Endothelial cell of umbilical vein (primary cell): ENCODE measurements at places on chromosomes 16 and 17. TPM values are rescaled to one million over a fixed set of nuclear protein-coding genes. Genes with fewer than 3 reads are reported as not detected.

- DNase-seq: no peak
Measured at GRCh38 chr17:8976638-8977037, 11.1 kb upstream of the PIK3R5 start.

GRCh38 chr16:24971718-24972117 lies 43.5 kb downstream of the ARHGAP17 start:
- no peak for DNase-seq

- DNase-seq: no peak
Measured at GRCh38 chr16:8929086-8929748, 34.5 kb downstream of the USP7 start.

The TCAP gene
- 0.78 and 0.93 TPM in 2 replicates for total RNA-seq

DNA sequence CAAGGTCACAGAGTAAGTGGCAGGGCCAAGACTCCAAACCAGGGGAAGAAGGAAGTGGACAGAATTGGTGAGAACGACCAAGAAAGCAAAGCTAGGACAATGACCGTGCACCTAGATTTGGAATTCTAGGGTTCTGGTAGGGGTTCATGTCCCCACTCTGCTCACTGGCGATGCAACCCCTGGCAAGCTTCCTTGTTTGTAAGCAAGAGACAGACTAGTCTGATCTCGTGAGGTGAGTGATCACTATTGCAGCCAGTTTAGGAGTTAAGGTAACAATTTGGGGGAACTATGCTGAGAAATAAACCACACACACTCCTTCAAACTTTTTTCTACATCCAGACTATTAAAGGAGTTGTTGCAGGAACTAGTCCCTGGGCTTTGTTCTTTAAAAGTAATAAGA lies 48.1 kb downstream of the XPO6 start:
- no peak for DNase-seq
